ENCODE measurements at places on chromosomes 4 and X.

- DNase-seq = peak; percentile 58
Observed at GRCh38 chr4:119314356-119314755, 7.6 kb downstream of the FABP2 start.

GRCh38 chr4:184376126-184376838 lies 98.1 kb downstream of the IRF2 start:
- DNase-seq = no peak

DNA sequence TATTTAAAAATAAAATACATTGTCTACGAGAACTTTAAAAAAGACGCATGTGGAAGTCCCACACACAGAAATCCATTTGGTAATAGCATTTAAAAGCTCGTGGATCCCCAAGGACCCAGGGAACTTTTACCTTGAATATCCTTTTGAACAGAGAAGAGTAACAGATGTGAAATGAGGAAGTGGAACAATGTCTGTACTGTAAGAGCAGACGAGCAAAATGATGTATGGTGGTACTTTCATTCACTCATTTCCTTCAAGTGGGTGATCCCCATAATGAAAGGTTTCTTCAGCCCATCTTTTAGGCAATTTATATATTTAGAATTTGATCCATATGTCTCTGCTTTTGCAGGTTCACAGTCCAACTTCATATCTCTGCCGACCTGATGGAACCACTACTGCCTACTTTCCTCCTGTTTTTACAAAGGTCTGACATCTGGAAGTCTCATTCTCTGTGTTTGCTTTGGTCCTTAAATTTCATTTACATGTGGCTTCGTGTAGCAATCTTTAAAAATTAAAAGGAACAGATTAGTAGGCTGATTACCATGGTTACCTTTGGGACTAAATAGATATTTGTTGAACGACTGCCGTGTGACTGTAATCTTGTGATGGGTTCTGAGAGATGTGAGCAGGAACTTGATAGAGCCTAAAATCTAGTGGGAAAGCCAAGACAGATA lies 188.4 kb downstream of the PALLD start:
- DNase-seq = no peak

GRCh38 chr4:94588896-94589693 lies 137.4 kb downstream of the PDLIM5 start:
- DNase-seq = no peak

DNA sequence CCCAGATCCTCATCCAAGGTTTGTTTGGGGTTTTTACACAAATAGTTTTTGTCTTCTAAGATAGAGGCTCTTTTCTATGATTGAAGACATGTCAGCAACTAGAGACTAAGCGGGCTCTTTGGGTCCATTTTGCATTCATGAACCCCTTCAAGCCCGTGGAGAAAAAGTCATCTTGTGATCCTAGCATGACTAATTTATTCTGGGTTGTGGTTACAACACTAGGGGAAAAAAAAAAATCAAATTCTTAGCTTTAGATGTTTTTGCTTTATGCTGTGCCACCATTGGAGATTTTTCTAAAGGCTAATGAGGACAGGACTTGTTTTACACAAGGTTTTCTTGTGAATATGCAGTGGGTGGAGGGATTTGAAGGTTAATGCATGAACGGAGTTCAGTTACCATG lies 440.0 kb downstream of the PCDH7 start:
- no peak for DNase-seq
